Bronchial epithelial cell (primary cell): ENCODE measurements at places on chromosomes 2 and 18. TPM values are rescaled to one million over a fixed set of nuclear protein-coding genes. Genes with fewer than 3 reads are reported as not detected.

DNA sequence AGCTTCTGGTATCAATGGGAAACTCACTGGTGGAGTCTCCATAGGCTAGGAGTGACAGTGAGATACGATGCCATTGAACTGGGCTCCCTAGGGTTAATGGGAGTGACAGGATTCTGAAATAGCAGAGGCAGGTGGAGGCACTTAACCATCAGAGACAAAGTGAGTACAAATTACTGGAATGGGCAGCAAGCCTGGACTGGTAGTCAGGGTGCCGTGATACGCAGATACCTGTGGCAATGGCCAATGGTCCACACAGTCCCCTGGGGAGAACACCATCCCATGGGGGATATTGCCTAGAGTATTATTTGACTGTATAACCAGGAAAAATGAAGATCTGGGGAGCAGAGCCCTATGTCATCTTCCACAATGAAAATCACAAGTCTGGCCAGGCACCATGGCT is 17.3 kb downstream of the CHCHD5 start:
- peak; percentile 40 for DNase-seq

DNA sequence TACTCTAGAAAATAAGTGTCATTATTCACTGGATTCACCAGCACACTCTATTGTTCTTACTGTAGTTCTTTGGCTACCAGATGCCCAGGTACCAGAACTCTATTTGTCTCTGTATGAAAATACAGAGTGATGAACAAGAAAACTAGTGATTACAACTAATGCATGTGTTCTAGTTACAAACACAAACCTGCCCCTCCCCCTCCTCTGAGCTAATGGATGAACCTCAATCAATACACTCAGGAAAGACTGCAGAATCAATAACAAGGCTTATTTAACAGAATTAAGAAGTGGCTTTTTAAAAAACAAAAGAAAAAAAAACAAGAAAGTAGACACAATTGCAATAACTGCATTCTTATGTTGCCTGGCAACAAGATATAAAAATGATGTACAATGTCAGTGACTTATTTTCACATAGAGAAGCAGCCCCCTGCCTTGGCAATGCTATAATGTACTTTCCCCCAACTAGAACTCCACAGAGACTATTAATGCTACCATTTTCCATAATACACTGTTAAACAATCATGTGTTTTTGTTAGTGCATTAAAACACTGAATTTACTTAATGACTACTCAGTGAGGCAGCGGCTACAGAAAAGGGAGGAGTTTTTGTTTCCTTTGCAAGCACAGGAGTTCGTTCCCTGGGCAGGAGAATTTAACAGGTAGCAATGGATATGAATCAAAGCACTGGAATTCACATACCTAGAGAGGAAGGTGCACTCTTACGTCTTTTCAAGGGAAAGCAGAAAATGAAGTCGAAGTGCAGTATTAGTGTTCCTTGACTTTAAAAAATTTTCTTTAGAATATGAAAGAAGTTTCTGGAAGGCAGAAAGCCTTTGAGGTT is 318.8 kb upstream of the REV1 start:
- peak; percentile 90 for DNase-seq

TFCP2L1 gene
- total RNA-seq, result 5.5 and 10.6 TPM in 2 replicates

DIS3L2 gene
- 11.8 and 19.7 TPM in 2 replicates for total RNA-seq

DNA sequence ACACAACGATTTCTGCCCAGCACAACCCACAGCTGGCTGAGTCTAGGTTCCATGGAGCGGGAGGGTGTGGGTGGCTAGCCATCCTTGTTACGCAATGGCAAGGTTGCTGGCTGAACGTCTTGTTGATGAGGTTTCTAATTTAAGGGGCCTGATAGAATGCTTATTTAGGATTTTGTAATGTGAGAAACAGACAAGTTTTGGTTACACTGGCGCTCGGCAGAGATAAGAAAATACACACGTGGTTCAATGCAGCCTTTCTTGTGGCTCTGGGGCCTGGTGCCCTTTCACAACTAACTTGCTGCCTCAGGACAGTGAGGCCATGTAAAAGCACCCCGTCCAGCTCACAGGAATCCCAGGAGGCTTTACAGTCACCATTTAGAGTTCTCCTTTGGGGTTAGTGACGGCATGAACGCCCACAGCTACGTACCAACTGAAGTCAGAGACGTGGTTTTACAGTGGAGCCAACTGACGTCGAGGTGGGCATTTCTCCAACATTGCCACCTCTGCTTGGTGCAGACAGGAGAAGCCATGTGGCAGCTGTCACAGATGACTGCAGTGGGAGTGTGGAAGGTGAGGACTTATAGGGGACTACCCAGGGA is 29.7 kb upstream of the PIEZO2 start:
- DNase-seq, result no peak

- DNase-seq, result no peak
Measured at GRCh38 chr2:106065268-106065982, 128.7 kb downstream of the UXS1 start.

- DNase-seq, result no peak
Measured at GRCh38 chr2:194567661-194568017, 1089.4 kb upstream of the SLC39A10 start.

- peak; percentile 59 for DNase-seq
Measured at GRCh38 chr18:58455314-58456188, 173.3 kb downstream of the ALPK2 start.
